Endothelial cell of umbilical vein (primary cell): ENCODE measurements at places on chromosomes 2 and 18. TPM values are rescaled to one million over a fixed set of nuclear protein-coding genes. Genes with fewer than 3 reads are reported as not detected.

Gene AQP12B
- not detected in 2 replicates for total RNA-seq

Gene INPP5D
- 43.3 and 46.6 TPM in 2 replicates for total RNA-seq

Gene DYNAP
- total RNA-seq, result not detected in 2 replicates

Gene INHBB
- total RNA-seq, result 0.67 and 1.8 TPM in 2 replicates
